ENCODE measurements at places on chromosomes 13 and 19.
A peak's percentile ranks its signal among the peaks of the same experiment; 100 is the strongest.

- DNase-seq, result peak; percentile 29
Measured at GRCh38 chr19:33296488-33296971, 5.8 kb downstream of the CEBPA start.

DNA sequence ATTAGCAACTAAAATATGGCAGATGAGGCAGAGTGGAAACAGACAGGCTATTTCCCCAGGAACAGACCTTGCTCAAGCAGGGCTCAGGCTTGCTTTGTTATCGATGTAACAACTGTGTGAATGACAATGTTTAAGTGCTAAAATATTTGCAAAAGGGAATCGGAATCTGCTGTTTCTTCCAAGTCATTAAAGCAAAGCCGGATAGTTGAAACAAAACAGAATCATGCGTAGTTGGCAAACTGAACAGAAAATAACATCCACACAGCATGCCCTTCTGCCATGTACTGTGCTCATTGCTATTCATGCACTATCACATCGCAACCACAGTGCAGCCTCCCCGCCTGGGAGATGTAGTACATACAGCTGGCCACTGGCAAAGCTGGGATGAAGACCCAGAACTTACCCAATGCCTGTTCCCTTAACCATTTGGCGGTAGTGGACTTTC is 799.1 kb downstream of the DIAPH3 start:
- DNase-seq, result no peak

- DNase-seq, result no peak
Measured at GRCh38 chr13:96822895-96823294, 171.4 kb downstream of the OXGR1 start.

- no peak for DNase-seq
Measured at GRCh38 chr13:110503979-110504499, 57.5 kb downstream of the RAB20 start.

GRCh38 chr13:98858191-98858590 is 105.7 kb upstream of the SLC15A1 start:
- DNase-seq, result no peak

DNA sequence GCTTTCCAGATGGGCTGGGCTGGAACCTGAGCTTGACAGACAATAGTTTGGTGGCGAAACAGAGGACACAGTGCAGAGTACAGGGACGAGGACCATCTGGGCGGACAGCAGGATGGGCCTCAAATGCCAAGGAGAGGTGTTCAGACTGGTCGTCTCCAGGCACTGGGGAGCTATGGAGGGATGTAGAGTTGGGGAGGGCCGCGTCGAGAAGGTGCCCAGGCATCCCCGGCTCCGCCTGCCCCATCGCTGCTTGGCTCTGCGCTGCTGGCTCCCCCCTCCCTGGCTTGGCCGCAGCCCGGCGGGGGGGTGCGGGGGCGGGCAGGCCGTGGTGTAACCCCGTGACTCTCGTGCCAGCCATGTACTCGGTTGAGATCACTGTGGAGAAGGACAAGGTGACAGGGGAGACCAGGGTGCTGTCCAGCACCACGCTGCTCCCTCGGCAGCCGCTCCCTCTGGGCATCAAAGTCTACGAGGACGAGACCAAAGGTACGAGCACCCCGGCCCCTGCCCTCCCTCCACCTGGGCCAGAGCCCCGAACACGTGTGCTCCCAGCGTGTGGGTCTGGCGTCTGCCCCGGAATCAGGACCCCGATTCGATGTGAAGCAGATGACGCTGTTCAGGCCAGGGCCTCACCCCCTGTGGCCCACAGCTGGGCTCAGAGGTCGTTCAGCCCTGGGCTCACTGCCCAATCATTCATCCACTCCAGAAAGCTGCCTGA is 10.8 kb upstream of the MISP start:
- DNase-seq, result no peak

DNA sequence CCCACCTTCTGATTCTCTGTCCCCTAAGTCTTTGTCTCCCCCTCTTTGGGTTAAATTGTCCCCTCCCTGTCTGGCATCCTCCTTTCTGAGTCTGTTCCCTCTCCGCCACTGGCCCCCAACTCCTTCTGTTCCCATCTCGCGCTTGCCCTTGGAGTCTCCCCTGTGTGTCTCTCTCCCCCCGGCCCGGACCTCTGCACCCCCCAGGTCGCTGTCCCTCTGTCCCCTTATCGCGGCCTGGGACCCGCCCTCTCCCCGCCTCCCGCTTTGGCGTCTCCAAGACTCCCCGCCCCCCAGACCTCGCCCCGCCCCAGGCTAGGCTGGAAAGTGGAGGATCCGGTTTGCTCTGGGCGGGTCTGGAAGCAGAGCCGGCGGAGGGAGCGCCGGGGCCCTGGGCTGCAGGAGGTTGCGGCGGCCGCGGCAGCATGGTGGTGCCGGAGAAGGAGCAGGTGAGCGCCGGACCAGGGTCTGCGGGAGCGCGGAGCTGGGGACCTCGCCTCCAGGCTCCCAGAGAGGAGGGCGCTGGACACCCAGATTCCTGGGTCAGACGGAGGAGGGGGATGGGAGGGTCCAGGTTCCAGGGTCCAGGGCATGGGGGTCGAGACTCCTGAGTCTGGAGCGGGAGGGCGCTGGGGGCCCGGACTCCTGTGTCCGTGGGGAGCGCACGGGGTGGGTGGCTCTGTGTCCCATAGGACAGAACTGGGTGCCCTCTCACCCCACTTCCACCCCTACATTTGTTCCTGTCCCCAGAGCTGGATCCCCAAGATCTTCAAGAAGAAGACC is at the start of gene TRPM4:
Gene TRPM4, plus strand, starts transcription at position 348 of the 780 bp plus-strand sequence. Its CDS starts 75 bp downstream, at position 423.
- no peak for DNase-seq

GRCh38 chr19:46482631-46483030 is 11.3 kb upstream of the PNMA8A start:
- no peak for DNase-seq

DNA sequence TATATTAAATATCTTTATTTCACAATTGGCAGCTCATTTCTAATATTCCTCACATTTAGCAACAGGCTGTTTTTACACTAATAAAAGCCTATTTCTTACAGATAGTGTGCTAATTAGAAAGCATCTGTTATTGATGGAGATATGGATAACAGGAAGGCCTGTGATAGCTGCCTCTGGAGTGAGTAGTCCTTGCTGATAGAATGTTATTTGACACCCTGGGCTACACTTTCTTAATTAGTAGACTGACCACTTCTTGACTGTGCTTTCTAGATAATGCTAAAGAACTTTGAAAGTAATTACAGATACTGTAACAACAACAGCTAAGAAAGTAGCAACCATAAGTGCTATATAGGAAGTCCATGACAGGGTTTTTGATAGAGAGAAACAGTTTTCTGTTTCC is 554.3 kb downstream of the DIAPH3 start:
- no peak for DNase-seq

GRCh38 chr19:10654610-10655456 is 687 bp downstream of the ILF3 start:
- no peak for DNase-seq

DNA sequence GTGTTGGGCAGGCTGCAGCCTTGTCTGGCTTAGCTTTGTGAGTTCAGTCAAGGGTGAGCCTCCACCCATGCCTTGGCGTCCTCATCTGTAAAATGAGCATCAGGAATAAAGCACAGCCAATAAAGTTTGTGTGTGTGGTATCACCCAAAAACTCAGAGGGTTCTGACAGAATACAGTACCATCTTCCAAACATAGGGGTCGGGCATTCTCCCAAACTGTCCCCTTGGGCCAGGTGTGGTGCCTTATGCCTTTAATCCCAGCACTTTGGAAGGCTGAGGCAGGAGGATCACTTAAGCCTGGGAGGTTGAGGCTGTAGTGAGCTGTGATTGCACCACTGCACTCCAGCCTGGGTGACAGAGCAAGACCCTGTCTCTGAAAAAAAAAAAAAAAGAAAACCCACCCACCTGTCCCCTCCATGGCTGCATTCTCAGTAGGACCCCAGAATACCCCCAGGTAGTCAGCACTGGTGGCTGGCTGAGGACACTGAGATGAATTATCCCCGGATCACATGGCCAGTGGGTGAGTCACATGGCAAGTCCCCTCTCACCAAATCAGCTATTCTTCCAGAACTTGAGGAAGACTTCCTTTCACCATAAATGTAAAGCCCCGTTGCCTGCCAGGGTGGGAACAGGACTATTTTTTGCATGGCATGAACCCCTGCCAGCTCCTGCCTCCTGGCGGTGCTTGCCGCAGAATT is 18.6 kb downstream of the POP4 start:
- DNase-seq, result no peak

DNA sequence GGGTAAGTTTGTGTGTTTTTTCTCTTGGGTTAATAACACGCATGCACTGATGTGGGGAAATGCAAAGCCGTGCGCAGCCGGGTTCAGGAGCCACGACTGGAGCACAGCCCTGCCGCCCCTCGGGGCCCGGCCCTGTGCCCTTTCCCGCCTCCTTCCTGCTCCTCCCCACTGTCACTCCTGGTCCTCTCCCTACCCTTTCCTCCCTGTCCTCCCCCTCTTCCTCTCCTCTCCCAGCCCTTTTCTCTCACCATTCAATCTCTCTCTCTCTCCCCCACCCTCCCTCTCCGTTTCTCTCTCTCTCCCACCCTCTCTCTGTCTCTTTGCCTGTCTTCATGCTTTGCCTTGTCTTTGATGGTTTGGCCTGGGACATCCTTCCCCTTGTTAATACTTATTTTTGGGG is 27.2 kb downstream of the PLEKHJ1 start:
- DNase-seq, result no peak

DNA sequence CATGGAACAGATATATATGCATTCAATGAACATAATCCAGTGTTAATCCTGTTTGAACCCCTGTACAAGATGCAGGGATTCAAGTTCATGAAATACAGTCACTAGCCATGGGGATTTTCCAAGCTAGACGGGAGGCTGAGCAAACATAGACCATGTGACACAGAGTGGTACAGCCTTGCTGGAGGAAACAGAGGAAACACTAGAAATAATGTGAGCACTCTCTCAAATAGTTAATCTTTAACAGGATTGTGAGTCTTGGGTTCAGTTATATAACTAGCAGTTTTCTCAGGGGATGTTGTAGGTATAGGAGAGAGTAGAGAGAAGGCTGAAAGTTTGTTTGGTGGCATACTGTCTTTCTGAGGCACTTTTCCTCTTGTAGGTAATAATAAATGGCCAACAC is 13.9 kb upstream of the LGALS16 start:
- DNase-seq, result no peak

- DNase-seq, result no peak
Measured at GRCh38 chr19:57642396-57643046, 9.6 kb downstream of the ZNF211 start.

DNA sequence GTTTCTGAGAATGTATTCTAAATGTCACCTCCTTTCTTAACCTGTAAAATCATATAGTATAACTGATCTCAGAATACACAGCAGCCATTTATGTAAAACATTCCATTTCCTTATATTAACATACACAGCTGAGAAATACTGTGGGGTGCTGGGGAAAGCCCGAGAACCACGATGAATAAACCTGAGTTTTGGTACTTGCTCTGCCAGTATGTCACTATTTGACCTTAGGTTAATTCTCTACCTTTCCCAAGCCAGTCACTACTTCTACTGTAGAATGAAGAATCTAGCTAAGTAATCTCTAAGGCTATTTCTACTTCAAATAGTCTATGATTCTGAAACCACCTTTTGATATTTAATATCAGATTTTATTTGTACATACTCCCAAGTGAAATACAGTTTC is 173.7 kb downstream of the TBC1D4 start:
- DNase-seq, result no peak

GRCh38 chr13:112893207-112893569 is 75.8 kb upstream of the MCF2L start:
- DNase-seq, result no peak

- no peak for DNase-seq
Measured at GRCh38 chr19:32902448-32902847, 32.9 kb upstream of the SLC7A9 start.
